Tibial nerve (tissue), 4 donors: ENCODE measurements at places on chromosomes 7 and 10.

DNA sequence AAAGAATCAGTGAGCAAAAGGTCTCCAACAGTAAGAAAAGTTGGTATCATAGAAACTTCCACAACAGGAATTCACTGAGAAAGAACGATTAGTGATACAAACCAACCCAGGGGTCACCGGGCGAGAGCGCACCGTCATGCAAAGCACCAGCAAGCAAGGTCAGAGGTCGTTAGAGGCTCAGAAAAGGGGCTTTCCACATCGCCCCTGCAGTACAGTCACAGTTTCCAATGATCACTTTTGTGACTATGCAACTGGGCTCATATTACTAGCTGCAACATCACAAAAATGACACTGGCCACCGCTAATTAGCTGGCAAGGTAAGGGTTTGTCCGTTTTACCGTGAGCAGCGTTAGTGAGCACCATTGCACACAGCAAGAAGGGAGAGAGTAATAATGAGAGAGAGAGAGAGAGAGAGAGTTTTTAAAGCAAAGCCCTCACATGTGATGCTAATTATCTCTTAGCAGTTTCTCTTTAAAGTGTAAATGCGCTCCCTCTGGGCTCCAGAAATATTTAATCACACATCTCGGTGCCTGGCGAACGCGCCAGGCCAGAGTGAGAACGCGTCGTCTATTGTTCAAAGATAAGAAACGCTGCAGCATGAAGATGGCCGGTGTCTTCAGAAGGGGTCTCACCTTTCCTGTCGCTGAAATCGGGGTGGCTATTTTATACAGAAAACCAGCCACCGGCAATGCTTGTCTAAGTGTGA lies 237.5 kb downstream of the DNAJB6 start:
- no peaks in the 10 kb centered on the region for H3K36me3 ChIP-seq
- no peak for DNase-seq
- H3K4me3 ChIP-seq: no peak overlapping the region

- peaks cover 53% of the 10 kb centered on the region for H3K4me1 ChIP-seq
- H3K27me3 ChIP-seq: no peaks in the 10 kb centered on the region
- H3K4me3 ChIP-seq: no peak overlapping the region
- DNase-seq: no peak
- no peaks in the 10 kb centered on the region for H3K36me3 ChIP-seq
These were observed 62.8 kb upstream of the FAM20C start for GRCh38 chr7:129366-130221.

DNA sequence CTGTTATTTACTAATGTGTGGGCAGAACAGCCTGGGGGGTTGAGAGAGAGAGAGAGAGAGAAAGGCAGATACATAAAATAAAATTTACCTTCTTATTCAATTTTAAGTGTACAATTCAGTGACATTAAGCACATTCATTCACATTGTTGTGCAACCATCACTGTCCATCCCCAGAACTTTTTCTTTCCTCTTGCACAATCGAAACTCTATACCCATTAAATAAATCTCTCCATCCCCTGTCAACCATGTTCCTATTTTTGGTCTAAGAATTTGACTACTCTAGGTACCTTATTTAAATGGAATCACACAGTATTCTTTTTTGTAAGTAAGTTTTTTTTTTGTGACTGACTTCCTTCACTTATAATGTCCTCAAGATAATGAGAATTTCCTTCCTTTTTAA lies 181.6 kb downstream of the SND1 start:
- H3K27ac ChIP-seq: no peak overlapping the region
- no peaks in the 10 kb centered on the region for H3K36me3 ChIP-seq
- no peaks in the 10 kb centered on the region for H3K4me1 ChIP-seq
- H3K27me3 ChIP-seq: no peaks in the 10 kb centered on the region

GRCh38 chr10:90775351-90776028 lies 82.3 kb downstream of the HTR7 start:
- H3K4me3 ChIP-seq: no peak overlapping the region
- no peak for DNase-seq
- no peaks in the 10 kb centered on the region for H3K36me3 ChIP-seq
- H3K27ac ChIP-seq: no peak overlapping the region
- H3K4me1 ChIP-seq: no peaks in the 10 kb centered on the region
- no peaks in the 10 kb centered on the region for H3K27me3 ChIP-seq

DNA sequence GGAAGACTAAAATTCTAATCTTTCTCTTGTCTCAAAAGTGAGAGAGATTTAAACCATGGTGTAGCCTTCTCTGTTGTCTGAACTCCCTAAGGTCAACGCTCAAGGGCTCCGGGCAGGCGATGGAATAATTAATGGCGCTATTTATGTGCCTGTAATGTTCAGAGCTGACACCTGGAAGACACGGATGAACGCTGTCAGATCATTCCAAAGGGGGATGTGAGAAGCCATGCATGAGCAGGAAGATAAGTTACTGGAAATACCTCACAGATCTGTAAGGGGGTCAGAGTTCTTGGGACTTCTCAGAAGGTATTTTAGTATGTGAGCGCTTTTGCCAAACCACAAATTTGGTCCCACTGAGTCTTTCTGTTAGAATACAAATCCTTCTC lies 73.3 kb upstream of the MTPN start:
- H3K27ac ChIP-seq: no peak overlapping the region
- no peak for DNase-seq
- H3K36me3 ChIP-seq: no peaks in the 10 kb centered on the region
- H3K4me1 ChIP-seq: no peaks in the 10 kb centered on the region

DNA sequence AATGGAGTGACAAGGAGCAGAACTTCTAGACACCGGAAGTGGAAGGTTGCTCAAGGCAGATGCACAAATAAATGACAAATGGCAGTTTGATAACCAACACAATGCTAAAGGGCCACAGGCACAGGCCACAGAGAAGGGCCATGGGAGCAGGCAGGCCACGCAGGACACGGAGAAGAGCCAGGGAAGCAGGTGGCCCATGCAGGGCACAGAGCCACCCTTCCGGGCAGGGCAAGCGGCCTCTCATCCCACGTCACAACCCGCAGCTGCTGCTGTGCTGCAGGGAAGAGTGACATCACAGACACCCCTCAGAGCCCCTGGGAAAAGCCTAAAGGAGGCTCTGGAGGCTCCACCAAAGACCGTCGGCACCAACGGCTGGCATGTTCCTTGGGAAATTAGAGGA lies 328.5 kb downstream of the PTPRN2 start:
- DNase-seq: no peak
- H3K27ac ChIP-seq: no peak overlapping the region
- no peaks in the 10 kb centered on the region for H3K36me3 ChIP-seq
- no peaks in the 10 kb centered on the region for H3K27me3 ChIP-seq

DNA sequence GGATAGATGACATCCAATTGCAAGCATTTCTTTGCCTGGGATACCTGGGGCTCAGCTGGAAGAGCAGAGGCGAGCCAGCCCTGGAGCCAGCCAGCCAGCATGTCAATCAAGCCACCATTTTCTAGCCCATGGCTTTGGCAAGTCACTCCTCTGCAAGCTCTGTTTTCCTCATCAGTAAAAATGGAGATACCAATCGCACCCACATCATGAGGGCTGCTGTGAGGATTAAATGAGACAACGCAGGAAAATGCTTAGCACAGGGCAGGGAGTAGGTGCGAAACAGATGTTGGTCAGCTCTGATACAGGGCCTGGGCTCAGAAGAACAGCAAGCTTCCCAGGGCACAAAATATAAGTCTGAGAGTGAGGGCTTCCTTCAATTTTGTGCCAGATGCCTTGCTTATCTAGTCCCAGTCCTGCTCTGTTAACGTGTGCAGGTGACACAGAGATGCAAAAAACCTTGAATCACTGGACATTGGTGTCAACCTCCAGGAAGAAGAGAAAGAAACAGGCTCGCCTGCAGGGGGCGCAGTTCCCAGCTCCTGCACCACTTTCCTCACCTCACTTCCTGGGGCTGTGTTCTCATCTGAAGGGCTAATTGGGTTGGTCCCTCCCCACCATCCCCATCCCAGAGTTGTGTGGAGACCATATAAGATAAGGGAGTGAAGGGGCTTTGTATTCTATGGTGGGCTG lies 72.8 kb upstream of the CACUL1 start:
- DNase-seq: no peak
- no peak overlapping the region for H3K27ac ChIP-seq
- no peaks in the 10 kb centered on the region for H3K27me3 ChIP-seq
- H3K4me3 ChIP-seq: no peak overlapping the region

DNA sequence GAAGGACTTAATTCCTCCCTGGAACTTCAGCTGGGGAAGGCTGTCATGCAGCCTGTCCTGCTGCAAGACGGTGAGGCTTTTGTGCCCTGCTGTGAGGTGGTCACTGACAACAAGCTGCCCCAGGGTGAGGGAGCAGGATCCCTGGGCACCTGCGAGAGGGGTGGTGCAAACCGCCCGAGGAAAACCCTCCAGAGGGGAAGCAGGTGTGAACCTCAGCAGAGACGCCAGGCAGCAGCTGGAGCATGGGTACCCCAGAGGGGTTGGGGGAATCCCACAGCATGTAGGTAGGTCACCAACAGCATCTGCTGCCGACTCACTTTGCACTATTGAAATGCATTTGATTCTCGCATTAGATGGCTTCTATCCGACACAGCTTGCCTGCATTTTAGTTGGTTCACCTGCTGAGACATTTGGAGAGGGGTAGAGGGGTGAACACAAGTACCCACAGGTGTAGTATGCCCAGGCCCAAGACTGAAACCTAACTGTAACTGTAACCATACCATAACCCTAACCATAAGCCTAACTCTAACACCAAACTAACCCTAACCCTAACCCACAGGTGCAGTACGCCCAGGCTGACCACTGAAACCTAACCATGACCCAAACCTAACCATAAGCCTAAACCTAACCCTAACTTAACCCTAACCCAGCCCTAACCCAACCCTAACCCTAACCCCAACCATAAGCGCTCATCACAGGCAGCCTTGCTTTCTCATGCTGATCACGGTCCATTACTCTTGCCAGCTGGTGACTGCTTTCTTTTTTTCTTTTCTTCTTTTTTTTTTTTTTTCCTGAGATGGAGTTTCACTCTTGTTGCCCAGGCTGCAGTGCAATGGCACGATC lies 85.9 kb downstream of the ELFN1 start:
- H3K27ac ChIP-seq: no peak overlapping the region
- no peak overlapping the region for H3K4me3 ChIP-seq
- DNase-seq: no peak
- H3K27me3 ChIP-seq: no peaks in the 10 kb centered on the region

DNA sequence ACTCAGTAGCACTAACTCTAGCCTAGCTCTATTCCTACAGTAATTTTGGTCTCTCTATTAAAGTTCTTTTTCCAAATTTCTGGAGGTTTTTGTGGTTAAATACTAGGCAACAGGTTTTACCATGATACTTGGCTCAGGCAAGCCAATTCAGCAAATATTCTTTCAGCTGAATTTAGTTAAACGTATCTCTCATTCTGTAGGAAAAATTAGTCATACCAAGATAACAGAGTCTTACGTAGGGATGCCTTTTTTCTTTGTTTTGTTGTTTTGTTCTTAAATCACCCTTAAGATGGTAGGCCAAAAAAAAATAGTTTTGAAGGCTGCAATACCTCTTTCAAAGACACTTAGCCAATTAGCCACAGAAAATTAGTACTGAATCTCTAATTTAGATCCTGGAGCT lies 180.5 kb downstream of the MAGI2 start:
- no peaks in the 10 kb centered on the region for H3K36me3 ChIP-seq
- no peak for DNase-seq
- no peaks in the 10 kb centered on the region for H3K4me1 ChIP-seq

DNA sequence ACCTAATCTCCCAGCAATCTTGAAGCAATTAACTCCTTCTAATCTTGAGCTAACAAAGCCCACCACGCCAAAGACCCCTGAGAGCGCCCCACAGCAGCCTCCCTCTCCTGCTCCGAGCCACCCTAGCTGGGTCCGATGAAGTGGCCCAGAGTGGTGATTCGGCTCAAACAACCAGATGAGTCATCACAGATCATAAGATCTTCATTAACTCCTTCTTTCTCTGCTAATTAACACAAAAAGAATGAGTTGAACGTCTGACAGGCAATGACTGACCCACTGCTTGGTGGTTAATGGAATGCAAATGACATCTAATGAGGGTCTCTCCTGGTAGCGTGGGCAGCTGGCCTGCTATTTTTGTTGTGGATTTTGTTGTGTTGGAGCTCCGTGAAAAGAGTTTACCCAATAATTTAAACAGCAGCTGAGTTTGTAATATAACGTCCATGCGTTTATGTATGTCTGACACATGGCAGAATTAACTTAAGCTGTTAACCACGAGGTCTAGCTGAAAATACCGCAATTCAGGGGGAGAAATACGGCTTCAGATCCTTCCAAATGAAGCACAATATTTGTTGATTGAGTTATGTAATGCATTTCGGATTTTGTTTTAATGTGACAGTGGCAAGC lies 161.4 kb downstream of the RAB11FIP2 start:
- H3K4me1 ChIP-seq: no peaks in the 10 kb centered on the region
- H3K36me3 ChIP-seq: no peaks in the 10 kb centered on the region
- H3K27me3 ChIP-seq: no peaks in the 10 kb centered on the region
- no peak overlapping the region for H3K27ac ChIP-seq

DNA sequence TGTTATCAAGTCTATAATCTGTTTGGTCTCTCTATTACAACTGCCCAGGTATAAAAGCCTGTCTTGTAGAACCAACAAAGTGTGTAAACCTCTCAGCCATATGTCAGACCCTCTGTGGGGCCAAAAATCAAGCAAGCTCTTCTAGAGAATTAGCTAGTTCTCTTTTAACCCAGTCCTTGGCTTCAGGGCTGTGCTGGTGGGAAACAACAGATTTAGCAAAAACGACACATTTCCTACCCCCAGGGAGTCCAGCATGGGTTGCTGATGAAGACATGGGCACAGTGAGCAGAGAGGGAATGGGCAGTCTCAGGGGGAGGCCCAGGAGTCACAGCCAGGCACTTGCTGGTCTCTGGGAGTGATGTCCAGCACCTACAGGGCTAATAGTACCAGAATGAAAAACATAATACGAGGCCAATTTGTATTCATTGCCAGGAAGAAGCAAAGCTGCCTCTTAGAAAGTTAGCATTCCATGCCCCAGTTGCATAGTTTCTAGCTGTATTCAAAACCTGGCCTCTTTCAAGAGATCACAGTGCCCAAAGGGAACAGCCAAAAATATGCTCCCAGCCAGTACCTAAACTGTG lies 80.1 kb downstream of the FRMD4A start:
- no peaks in the 10 kb centered on the region for H3K36me3 ChIP-seq
- DNase-seq: no peak
- no peaks in the 10 kb centered on the region for H3K27me3 ChIP-seq
- no peak overlapping the region for H3K27ac ChIP-seq
- H3K4me1 ChIP-seq: no peaks in the 10 kb centered on the region

DNA sequence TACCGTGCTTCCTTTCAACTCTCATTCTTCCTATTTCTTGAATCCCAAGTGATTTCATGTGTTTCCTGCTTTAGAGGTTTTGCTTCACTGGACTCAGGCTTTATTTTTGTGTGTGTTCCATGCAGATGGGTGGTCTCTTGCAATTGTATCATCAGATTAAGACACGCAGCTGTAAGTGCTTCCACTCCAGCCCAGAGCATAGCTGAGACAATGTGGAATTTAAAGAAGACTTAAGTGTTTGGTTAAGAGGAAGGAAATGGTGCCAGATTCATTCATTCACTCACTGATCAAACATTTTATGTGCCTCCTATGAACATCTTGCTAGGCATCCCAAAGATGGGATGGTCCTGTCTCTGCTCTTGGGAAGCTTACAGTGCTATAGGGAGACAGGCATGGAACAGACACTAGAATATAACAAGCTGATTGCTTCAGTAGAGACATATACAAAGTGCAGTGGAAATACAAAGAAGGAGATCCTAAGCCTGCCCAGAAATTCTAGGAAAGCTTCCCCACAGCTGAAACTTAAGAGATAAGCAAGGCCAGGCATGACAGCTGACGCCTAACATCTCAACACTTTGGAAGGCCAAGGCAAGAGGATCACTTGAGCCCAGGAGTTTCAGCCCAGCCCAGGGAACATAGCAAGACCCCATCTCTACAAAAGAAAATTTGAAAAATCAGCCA lies 46.1 kb upstream of the LRRC17 start:
- H3K4me1 ChIP-seq: no peaks in the 10 kb centered on the region
- H3K27ac ChIP-seq: no peak overlapping the region
- H3K4me3 ChIP-seq: no peak overlapping the region
- no peak for DNase-seq
- H3K27me3 ChIP-seq: no peaks in the 10 kb centered on the region
